Choroid plexus epithelial cell (primary cell): ENCODE measurements at places on chromosomes 12 and 14.

- DNase-seq: peak; percentile 58
Measured at GRCh38 chr12:95096852-95097251, 23.4 kb upstream of the NR2C1 start.

DNA sequence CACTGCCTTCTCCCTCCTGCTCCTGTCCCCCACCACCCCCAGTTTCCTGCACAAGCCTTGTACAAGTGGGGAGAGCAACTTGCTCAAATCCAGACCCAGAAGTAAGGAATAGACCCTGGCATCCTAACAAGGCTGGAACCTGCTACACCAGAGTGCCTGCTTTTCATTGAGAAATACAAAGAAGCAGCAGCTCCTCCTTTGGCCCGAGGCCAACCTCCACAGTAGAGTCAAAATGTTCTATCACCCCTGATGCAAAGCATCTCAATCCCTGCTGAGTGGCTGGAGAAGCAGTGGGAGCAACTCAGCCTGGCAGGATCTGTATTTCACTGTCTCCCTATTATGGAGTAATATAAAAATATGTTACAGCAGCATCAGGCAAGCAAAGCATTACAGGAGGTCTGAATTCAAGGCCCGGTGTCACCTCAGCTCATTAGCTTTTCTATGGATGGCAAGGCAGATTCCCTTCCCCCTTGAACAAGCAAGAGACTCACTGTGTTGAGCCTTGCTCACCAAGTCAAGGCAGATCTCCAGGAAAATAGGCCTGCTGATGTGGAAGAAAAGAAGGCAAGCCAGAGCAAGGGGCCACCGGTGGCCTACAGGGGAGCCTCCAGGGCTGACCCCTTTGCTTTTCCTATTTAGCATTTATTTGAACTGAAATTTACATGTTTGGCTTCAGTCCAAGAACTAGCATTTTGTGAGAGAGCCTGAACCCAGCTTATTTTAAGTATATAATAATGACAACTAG lies 186.3 kb upstream of the EGLN3 start:
- DNase-seq: peak; percentile 4

DNA sequence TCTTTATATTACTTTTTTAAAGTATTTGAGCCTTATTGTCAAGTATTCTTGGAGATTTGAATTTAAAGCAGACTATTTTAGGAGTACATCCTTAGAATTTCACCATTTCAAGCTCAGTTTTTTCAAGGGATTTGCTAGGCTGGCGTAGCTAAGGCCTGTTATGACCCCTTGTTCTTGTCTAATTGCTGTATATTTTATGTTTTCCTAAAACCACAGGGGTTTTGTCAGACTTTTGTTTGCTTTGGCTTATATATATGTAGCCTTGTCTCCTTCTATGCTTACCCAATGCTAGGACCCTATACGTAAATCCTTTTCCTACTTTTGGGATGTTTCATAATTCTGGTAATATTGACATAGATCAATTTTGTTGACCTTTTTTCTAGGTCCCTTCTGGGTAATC lies 147.0 kb upstream of the SYT10 start:
- peak; percentile 60 for DNase-seq

GRCh38 chr12:4496145-4496838 lies 42.4 kb upstream of the RAD51AP1 start:
- DNase-seq: no peak

GRCh38 chr12:11651381-11651780 lies 1.9 kb downstream of the ETV6 start:
- DNase-seq: no peak

- no peak for DNase-seq
Measured at GRCh38 chr12:64825143-64826021, 935 bp downstream of the TBC1D30 start.

- DNase-seq: no peak
Measured at GRCh38 chr12:71810921-71811320, 28.6 kb upstream of the TBC1D15 start.

DNA sequence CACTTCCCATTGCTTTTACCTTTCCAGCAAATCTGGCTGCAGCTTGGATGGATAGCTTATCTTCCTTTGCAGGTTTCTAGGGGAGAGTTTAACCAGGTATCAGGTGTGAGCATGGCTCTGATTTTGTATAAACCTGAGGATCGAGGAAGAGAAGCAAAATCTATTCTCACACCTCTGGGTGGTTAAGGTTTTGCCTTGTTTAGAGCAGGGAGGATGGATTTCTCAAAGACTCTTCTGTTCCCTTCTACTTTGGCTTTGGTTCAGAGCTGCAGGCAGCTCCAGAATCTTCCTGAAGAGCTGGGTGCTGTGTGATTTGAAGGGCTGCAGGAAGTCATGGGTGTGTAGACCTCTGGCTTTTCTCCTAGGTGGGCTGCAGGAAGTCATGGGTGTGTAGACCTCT lies 1.7 kb downstream of the JDP2 start:
- no peak for DNase-seq

DNA sequence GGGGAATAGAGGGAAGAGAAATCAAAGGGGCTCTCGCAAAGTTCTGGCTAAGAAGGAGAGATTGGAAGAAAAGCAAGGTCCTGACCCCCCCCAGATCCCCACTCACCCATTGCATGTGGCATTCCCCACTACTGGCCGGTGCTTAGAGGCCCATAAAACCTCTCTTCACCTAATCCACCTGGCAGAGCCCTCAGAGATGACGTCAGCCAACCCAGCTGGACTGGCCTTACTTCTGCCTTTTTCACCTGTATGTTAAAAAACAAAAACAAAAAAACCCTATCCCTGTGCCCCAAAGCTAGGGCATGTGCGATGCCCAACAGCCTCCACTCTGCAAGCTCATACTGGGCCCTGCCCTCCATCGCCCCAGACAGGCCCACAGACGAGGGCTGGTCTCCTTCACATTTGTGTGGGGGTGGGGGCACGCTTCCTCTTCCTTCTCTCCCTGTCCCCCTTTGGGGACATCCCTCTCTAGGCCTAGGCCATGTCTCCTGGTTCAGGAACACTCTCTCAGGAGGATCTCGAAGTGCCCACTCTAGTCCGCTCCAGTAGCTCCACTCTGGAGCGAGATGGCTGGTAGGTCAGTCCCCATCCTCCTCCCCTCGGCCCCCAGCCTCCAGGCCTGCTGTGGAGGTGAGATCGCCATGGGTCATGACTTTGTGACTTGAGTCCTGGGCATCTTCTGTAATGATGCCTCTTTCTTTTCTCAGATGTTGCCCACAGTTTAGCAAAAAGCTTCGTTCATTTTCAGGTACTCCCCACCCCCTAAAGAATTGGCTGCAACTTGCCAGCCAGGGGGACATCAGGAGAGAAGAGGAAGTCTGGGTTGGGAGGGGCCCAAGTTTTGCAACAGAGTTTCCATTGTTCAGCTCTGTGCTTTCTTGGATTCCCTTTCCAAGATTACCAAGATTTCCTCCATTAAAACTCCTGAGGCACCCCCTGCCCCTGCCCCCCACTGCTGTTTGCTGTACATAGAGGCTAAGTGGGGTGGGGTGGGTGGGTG lies 37.0 kb downstream of the FIGNL2 start:
- no peak for DNase-seq

DNA sequence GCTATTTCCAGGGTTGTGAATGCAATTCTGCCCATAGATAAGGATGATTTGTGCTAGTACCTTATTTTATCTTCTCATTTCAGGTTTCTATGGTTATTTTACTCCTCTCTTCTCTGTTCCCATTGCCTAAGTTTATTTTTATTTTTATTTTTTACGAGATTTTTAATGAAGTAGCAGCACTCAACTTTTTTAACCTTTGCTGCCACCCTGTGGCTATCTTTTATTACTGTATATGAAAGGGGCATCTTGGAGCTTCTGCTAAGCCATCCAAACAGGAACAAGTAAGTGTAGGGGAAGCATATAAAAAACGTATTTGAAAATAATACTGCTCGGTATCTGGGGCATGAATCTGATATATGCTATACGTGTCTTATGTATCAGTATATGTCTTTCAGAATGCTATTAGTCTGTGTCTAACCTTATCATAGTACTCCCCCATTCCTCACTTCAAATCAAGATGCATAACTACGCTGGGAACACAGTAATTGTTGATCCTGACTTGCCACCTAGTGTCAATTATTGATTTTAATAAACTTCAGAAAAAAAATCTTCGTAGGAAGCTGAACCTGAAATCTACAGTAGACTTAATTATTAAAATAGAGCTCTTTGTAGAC lies 60.3 kb downstream of the KLRG1 start:
- peak; percentile 78 for DNase-seq

DNA sequence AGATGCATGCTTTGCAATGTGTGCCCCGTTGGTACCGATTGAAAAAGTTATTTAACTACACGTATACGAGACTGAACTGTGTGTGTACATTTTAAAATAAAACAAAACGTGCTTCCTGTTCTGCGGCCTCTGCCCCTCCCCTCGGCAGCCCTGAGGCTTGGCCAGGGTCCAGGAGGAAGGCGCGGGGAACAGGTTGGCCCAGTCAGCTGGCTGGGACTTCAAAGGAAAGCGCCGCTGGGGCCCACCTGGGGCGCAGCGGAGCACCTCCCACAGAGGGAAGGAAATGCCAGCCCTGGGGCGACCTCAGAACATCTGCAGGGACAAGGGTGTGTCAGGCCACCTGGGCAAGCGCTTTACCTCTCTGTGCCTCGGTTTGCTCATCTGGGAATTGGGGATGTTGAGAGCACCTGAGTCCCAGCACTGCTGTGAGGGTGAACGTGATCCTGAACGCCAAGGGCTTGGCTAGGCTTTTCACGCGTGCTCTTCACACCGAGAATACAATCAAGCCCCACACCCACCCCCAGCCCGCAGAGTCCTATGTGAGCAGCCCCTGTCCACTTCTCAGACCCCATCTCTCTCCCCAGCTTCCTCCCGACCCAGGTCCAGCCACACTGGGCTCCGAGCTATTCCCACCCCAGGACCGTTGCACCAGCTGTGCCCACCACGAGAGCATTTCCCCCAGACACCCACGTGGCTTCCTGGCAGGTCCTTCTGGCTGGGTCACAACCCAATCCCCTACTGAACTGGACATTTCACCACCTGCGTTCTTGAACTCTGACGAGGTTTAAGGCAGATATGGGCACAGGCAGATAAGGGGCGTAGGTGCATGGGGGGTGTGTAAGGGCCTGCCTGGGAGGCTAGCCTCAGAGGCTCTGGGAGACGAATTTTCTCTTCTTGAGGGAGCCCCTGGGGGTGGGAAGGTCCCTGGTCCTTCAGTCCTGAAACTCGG lies 41.9 kb upstream of the NCOR2 start:
- peak; percentile 81 for DNase-seq
